ENCODE measurements at places on chromosomes 3 and 15. TPM values are rescaled to one million over a fixed set of nuclear protein-coding genes. Genes with fewer than 3 reads are reported as not detected.

Gene TIMP4
- total RNA-seq = 17.1 TPM

Gene TGM4
- not detected for total RNA-seq

Gene SEMA6D
- 2.3 TPM for total RNA-seq

Gene TBC1D2B
- total RNA-seq = 29.0 TPM

Gene PGBD4
- 1.4 TPM for total RNA-seq

Gene ACP3
- total RNA-seq = 1.5 TPM

Gene SLC9A9
- total RNA-seq = 3.9 TPM

Gene CACNA2D3
- total RNA-seq = 3.2 TPM

Gene GPR149
- total RNA-seq = not detected

Gene RPP25
- total RNA-seq = 18.3 TPM

Gene KY
- not detected for total RNA-seq

Gene SERINC4
- not detected for total RNA-seq

Gene SERPINI2
- not detected for total RNA-seq

Gene COL6A5
- total RNA-seq = not detected

Gene FMN1
- not detected for total RNA-seq

All from cardiac atrium fibroblast (primary cell).